ENCODE measurements at places on chromosomes 1 and 21. TPM values are rescaled to one million over a fixed set of nuclear protein-coding genes. Genes with fewer than 3 reads are reported as not detected.

DNA sequence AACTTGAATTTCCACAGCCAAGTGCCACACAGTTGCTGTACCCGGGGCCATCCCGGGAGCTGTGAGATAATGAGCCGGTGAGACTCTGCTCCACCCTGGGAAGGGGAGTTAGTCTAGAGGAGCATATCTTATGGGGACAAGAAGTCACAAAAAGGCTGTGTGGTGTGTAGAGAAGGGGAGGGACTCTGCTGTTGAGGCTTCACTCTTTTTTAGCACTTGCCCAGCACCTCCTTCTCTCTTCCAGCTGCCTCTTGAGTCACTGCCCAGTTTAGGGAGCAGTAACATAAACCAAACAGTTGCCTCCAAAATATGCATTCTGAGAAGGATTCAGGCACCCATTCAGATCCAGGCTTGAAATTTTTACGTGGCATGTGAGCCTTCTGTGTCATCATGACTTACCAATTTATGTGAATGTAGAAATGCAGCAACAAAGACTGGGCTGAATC lies 744 bp upstream of the WDR26 start:
- peak overlapping the region; percentile 83 for H3K27ac ChIP-seq
- peak overlapping the region; percentile 75 for H3K4me3 ChIP-seq
- peak; percentile 36 for DNase-seq
- no peaks in the 10 kb centered on the region for H3K27me3 ChIP-seq

- H3K4me3 ChIP-seq, result no peak overlapping the region
- H3K27me3 ChIP-seq, result peaks cover 53% of the 10 kb centered on the region
- DNase-seq, result no peak
- H3K36me3 ChIP-seq, result no peaks in the 10 kb centered on the region
Observed at GRCh38 chr1:208223136-208223535, 21.0 kb downstream of the PLXNA2 start.

DNA sequence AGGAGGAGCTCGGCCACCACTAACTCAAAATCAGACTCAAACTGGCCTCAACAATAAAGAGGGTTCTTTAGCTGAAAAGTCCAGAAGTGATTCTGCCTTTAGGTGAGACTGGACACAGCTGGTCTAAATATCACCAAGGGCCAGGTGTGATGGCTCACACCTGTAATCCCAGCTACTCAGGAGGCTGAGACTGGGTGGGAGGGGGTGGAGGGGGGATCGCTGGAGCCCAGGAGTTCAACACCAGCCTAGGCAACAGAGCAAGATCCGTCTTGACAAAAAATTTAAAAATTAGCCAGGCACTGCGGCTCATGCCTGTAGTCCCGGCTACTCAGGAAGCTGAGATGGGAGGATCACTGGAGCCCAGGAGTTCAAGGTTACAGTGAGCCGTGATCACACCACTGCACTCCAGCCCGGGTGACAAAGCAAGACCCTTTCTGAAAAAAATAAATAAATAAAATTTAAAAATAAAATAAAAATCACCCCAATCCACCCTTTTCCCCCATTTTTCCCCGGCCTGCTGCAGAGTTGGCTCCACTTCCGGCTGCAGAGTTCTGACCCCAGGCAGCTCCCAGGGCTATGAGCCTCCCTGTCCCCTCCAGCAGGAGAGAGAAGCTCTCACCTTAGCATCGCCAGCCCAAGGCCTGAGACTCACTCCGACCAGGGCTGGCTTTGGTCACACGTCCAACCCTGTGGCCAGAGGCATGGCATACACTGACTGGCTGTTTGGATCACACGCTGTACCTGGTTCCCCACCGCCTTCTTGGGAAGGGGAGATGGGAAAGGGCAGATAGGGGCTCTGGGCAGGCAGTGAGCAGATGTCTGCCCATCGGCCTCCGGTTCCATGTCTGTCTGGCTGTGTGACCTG lies 87.3 kb upstream of the IFFO2 start:
- H3K27ac ChIP-seq, result no peak overlapping the region
- H3K4me3 ChIP-seq, result no peak overlapping the region
- H3K27me3 ChIP-seq, result no peaks in the 10 kb centered on the region
- H3K36me3 ChIP-seq, result no peaks in the 10 kb centered on the region

DNA sequence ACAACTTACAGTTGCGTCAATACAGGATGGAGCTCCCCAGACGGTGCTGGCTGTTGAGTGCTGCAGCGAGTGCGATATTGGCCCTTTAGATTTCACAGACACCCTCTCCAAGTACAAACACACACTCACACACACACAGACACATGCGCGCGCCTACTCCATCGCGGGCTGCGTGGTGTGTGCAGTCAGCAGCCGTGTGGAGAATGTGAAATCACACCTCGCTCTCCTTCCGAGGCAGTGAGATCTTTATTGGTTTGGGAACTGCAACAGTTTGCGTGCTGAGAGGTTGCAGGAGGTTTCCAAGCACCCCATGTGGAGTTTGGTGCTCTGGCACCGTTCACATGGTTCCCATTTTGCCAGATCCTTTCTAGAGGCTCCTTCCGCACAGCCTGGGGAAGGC lies 372.2 kb downstream of the RRAGC start:
- DNase-seq, result no peak
- peak overlapping the region; percentile 97 for H3K27ac ChIP-seq
- H3K4me3 ChIP-seq, result no peak overlapping the region

Gene FAM3B
- total RNA-seq, result not detected

GRCh38 chr1:158799689-158800088 lies 18.7 kb upstream of the OR6N2 start:
- no peak for DNase-seq
- H3K36me3 ChIP-seq, result no peaks in the 10 kb centered on the region
- peaks cover 33% of the 10 kb centered on the region for H3K27me3 ChIP-seq
- no peak overlapping the region for H3K27ac ChIP-seq
- H3K4me3 ChIP-seq, result no peak overlapping the region

Gene S100A14
- total RNA-seq, result not detected

Gene NEXN
- total RNA-seq, result 0.45 TPM

Gene RHD
- total RNA-seq, result not detected

Gene GJC2
- total RNA-seq, result 0.97 TPM

Gene LHX8
- not detected for total RNA-seq

- H3K4me1 ChIP-seq, result no peaks in the 10 kb centered on the region
- DNase-seq, result no peak
- no peak overlapping the region for H3K27ac ChIP-seq
- H3K4me3 ChIP-seq, result no peak overlapping the region
- no peaks in the 10 kb centered on the region for H3K36me3 ChIP-seq
Observed at GRCh38 chr1:103937763-103938357, 188.2 kb downstream of the AMY1C start.

DNA sequence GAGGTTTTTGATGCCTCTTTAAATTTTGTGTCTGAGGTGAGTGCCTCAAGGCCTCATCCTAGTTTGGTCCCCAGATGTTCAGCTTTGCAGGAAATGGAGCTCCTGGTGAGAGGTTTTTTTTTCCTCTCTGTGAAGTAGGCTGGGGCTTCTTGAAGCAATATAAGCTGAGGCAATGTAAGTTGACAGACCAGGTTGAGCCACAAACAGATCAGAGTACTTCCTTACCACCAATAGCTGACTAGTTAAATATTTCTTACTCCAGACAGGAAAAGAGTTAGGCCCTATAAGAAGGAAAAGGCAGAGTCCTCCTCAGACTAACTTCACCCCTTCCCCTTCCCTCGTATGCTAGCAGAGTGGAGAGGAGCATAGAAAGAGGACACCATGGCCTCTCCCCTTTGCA lies 341.0 kb downstream of the LMO4 start:
- no peak overlapping the region for H3K4me3 ChIP-seq
- no peak overlapping the region for H3K27ac ChIP-seq
- no peak for DNase-seq
- H3K4me1 ChIP-seq, result peaks cover 6% of the 10 kb centered on the region
- no peaks in the 10 kb centered on the region for H3K27me3 ChIP-seq

GRCh38 chr1:208047975-208048374 lies 137.1 kb upstream of the CD34 start:
- no peak overlapping the region for H3K4me3 ChIP-seq
- H3K27ac ChIP-seq, result no peak overlapping the region
- H3K4me1 ChIP-seq, result no peaks in the 10 kb centered on the region
- no peak for DNase-seq
- H3K27me3 ChIP-seq, result peaks cover 9% of the 10 kb centered on the region

Gene HAO2
- total RNA-seq, result not detected

Gene ZSWIM5
- total RNA-seq, result 0.46 TPM

DNA sequence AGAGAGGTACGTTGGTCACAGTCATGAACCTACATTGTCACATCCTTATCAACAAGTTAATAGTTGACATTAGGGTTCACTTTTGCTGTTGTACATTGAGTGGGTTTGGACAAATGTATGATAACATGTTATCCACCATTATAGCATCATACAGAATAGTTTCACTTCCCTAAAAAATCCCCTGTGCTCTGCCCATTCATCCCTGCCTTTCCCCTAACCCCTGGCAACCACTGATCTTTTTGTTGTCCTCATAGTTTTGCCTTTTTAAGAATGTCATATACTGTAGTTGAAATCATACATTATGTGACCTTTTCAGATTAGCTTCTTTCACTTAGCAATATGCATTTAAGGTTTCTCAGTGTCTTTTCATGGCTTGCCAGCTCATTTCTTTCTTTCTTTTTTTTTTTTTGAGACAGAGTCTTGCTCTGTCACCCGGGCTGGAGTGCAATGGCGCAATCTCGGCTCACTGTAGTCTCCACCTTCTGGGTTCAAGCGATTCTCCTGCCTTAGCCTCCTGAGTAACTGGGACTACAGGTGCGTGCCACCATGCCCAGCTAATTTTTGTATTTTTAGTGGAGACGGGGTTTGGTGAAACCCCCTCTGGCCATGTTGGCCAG lies 50.6 kb downstream of the UCK2 start:
- DNase-seq, result no peak
- no peak overlapping the region for H3K27ac ChIP-seq
- no peaks in the 10 kb centered on the region for H3K27me3 ChIP-seq
- H3K4me3 ChIP-seq, result no peak overlapping the region
- H3K36me3 ChIP-seq, result no peaks in the 10 kb centered on the region

- H3K27me3 ChIP-seq, result no peaks in the 10 kb centered on the region
Observed at GRCh38 chr1:25844536-25845337, 14.5 kb downstream of the AUNIP start.

All from A673 (cell line).